ENCODE measurements at places on chromosomes 1 and 21.

DNA sequence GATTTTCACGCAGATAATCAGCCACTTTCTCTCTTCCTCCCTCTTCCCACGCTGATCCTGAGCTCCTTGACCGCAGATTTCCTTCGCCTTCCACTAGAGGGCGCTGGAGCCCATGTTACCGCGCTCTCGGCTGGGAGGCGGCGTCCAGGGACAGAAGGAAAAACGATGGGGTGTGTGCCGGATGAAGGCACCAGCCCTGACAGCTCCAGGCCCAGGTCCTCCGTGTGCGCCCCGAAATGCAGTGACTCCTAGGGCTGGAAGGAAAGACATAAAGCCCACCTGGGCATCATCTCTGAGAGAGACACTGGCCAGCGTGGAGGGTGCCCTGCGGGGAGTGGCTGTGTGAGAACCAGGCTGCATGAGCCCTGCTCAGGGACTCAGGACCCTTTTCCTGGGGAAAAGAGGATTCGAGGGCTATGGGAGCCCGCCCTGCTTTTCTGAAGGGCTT is 44.9 kb upstream of the CYP2J2 start:
- peak; percentile 28 for DNase-seq

DNA sequence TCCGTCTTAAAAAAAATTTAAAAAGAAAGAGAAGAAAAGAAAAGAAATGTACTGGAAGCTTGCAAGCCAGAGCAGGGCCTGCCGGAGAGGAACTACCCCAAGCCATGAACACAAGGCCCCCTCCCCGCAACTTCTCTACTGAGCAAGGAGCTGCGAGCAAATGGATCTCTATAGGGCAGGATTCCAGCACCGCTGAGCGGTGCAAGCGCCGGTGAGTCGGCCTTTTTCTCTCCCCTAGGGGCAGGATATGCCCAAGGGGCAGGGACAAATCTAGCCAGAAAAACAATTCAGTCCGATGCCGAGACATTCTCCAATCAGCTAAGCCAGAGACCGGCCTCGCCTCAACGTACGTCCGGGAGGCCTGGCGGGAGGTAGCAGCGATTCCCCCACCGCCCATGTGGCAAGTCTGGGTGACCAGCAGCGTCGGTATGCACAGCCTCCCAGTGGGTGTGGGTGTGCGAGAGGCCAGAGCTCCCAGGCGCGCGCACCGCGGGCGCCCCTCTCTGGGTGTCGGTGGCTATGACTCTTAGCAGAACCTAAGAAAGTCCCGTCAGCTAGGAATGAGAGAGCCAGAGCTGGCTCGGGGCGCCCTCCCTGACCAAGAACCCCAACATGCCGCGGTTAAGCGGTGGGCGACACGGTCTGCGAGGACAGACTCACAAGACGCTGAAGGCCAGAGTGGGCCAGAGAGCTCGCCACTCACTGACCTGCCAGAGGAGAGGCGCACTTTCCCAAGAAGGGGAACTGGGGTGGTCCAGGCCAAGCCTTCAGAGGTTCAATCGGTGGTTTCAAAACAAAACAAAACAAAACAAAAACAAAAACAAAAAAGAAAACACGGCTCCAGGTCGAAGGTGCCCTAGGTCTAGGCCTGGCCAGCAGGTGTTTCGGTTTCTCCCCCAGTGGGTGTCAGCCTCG is 1.9 kb downstream of the CSMD2 start:
- peak; percentile 32 for DNase-seq

DNA sequence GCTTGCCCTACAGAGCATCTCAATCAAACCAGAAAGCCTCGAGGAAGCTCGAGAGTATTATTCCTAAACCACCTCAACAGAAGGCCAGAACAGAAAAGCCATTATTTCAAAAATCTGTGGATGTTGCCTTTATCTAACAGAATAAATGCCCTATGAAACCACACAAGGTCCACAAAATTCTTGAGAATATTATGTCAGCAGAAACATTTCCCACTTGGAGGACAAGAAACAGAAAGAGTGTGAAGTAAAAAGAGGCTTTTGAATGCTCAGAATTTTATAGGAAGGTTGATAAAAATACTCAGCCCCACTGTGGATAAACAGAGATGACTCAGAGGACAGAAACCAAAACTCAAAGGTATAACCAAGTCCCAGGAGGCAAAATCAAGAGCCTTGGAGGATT is 146.4 kb upstream of the LRRC7 start:
- DNase-seq: no peak

GRCh38 chr1:161074676-161075368 is 5.1 kb upstream of the ARHGAP30 start:
- DNase-seq: peak; percentile 41

- no peak for DNase-seq
Measured at GRCh38 chr1:116716391-116716790, 37.8 kb upstream of the CD2 start.

DNA sequence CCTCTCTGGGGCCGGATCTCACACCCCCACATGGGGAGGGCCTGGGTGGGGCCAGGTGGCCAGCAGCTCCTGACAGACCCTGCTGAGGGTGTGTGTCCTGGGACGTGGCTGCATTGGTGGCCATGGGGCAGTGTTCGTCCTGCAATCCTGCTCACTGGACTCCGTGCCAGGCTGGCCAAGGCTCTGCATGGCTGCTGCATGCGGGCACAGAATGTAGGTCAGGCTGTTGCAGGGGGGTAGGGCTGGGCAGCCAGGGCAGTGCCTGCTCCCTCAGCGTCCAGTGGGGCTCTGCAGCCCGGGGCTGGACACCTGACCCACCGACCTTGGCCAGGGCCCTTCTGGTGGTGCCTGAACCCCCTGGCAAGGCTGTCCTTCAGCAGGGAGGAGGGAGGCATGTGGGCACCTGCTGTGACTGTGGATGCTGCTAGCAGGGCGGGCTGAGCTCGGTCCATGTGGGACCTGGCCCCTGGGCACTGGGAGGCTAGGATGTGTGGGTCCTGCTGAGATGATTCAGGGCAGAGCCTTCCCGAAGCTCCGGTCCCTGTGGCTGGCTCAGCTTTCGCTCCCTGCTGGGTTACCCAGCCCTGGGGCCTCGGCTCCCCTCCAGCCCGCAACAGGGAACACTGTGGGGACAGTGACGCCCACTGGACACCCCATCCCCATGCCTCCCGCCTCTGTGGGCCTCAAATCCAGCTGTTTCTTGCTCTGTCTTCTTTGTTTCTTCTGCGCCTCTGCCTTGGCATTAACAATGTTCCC is 14.9 kb upstream of the PLCH2 start:
- DNase-seq: no peak

- DNase-seq: no peak
Measured at GRCh38 chr1:209484429-209484828, 99.1 kb upstream of the CAMK1G start.

DNA sequence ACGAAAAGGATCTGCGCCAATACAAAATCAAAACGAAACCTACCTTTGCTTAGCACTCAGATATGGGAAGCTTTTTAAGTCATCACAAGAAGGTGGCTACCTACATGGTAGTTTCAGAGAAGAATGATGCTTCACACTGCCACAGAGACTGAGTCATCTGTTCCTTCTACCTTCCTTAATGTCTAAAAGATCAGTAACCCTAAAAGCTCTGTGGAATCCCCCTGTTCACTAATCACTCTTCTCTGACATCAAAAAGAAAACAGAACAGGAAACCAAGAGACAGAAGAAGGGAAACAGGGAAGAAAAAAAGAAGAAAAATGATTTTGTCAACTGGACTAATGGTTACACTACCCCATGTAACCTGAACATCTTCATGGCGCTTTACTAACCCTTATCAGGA is 177.2 kb downstream of the SMYD3 start:
- no peak for DNase-seq

DNA sequence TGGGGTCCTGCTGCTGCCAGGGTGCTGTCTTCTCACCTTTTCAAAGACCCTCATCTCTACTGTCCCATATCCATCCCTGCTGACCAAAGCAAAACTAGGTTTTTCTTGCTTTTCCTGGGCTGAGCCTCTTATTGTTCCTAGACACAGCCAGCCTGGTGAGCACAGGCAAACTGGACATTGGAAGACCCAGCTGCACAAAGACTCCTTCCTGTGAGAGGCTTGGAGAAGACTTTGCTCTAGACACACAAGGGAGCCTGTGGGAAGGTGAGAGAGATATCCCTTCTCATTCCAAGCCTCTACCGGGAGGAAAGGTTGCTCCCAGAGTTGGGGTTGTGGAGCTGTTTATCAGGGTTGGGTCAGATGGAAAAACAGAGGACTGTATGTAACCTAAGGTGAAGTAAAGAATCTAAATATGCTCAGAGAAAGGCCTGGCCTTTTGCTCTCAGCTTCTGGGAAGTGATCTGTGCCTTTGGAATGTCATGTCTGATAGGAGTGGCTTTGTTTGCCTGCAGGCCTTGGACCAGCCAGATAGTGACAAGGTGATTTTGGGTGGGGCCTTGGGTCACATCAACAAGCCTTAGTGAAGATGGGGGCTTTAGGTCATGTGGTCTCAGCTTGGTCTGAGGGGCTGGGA is 87.6 kb upstream of the RUNX1 start:
- DNase-seq: peak; percentile 49

GRCh38 chr1:10788592-10789006 is 7.8 kb downstream of the CASZ1 start:
- peak; percentile 33 for DNase-seq

- DNase-seq: no peak
Measured at GRCh38 chr1:185719021-185719420, 15.2 kb upstream of the HMCN1 start.
